Heart left ventricle (tissue), 16 donors: ENCODE measurements at places on chromosomes 3 and 15. TPM values are rescaled to one million over a fixed set of nuclear protein-coding genes. Genes with fewer than 3 reads are reported as not detected.

Gene RARB
- 13.3 TPM for total RNA-seq

Gene HTR3E
- not detected for total RNA-seq

Gene GOLGA8G
- not detected for total RNA-seq

Gene COL8A1
- total RNA-seq = 26.0 TPM

Gene HGD
- total RNA-seq = 0.56 TPM

- DNase-seq = no peak
Measured at GRCh38 chr3:46479696-46480095, 15.0 kb upstream of the LTF start.

DNA sequence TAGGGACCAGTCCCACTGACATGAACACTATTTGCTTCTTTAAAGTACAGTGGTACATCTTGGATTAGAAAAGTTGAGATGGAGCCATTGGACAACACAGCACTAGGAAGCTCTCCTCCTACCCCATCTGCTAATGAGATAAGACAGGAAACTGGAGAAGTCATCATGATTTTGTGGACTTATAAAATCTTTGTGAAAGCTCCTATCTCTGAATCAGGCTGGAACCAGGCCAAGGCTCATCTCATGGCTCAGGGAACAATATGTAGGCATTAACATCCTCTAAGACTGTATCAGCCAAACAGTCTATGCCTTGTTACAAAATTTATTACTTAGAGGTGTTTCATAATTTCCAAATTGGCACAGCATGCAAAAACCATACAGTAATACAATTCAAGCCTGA is 84.1 kb downstream of the BOC start:
- no peak for DNase-seq

- no peak for DNase-seq
Measured at GRCh38 chr15:67746450-67746849, 78.9 kb upstream of the SKOR1 start.

- peak; percentile 64 for DNase-seq
Measured at GRCh38 chr15:40343512-40343911, 2.8 kb upstream of the CCDC9B start.

DNA sequence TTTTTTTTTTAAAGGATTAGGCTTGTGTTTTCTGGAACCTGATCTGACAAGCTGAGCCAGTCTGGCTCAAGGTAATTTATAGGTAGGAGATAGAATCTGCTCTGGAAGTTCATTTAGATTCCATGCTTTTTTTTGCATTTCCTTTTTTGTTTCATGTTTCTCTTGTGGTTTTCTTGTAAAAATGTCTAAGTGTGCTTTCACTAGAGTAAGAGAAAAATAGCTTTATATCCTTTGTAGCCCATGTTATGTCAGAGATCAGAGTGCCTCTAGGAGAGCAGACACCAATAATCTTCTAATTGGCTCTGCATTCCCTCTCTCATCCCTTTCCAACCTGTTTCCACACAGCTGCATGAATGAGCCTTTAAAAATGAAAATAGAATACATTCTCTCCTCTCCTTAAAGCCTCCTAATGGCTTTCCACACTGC is 389.8 kb upstream of the KCNMB2 start:
- DNase-seq = no peak

GRCh38 chr3:50218448-50218847 is 13.4 kb downstream of the SLC38A3 start:
- no peak for DNase-seq

DNA sequence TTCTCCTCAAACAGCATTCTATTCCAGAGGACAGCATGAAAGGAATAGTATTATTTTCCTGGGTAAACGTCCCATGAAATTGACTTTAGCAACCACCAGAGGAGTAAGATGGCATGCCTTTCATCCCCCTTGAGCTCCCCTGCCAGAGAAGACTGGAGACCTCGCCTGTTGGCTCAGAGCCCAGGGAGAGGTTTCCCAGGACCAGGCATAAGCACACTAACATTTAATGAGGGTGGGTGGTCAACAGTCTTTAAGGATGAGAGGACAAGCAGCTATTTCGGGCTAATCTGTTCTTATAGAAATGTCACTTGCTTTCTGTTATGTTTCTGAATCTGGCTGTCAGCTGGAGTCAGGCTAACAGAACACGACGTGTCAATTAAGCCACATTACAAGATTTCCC is 390.5 kb downstream of the GABRG3 start:
- no peak for DNase-seq

DNA sequence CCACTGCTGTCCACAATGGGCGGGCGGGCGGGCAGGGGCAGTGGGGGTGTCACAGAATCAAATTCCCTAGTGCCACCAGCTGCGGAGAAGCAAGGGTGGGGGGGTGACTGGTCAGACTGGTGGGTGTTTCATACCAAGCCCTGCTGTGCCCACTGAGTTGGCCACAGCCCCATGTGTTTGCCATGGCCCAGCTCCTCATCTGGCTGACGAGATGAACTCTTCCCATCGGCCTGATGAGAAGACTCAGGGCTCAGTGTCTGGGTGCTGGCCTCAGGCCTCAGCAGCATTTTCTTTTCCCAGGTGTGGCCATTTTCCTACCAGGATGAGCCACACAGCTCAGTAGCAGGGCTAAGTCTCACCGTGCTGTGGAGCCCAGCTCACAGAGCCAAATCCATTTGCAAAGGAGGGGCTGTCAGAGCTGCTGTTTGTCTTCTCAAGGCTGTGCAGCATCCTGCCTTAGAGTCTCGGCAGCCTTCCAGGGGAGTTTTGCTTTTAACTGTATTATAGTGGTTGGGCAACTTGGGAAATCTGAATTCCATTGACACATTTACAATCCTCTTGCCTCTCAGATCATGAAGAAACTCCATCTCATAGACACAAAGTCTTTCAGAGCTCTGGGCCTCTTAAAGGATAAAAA is 176.8 kb downstream of the ABHD5 start:
- no peak for DNase-seq

DNA sequence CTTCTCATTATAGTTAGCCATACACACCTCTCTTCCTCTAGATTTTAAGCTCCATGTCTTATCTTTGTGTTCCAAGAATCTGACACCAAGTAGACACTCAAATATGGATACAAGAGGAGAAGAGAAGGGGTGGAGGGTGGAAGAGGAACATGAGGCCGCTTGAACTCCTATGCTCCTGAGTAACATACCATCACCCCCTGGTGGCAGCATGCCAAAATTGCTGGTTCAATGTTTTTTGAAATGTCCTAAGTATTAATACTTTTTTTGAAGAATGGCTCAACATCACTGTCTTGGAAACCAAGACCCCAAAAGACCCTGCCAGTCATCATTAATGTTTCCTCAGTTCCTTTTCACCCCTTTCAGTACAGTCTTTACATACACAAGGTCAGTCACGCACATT is 71.8 kb upstream of the HACD2 start:
- DNase-seq = no peak

DNA sequence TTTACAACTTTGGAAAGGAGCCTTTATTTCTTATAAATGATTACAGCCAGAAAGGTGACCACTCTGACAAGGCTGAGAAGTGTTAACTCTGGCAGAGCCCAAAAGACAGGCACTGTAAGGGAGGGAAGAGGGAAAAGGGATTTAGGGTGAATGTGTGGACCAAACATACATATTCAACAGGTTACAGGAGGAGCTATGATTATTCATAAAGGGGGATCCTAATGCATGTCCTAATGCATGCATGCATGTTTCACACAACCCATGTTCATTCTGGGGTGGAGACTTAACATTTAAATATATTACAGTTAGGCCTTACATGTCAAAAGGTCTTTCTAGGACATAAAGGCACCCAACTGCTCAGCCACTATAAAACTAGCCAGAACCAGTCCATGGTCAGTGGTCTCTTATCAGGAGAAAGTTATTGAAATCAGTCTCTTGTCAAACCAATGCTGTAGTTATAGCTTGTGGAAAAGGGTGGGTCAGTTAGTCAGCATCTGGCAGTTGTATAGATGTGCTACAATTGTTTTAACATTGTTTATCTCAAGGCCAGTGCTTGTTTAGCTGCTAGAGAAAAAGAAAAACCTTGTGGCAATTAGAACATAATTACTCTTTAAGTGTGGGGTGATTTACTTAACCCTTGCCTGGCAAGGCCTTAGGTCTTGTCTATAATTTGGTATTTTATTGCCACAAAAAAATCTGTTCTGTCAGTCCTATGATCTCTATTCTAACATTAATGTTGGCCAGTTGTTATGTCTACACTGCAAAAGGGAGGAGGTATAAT is 77.5 kb downstream of the RAD18 start:
- no peak for DNase-seq

DNA sequence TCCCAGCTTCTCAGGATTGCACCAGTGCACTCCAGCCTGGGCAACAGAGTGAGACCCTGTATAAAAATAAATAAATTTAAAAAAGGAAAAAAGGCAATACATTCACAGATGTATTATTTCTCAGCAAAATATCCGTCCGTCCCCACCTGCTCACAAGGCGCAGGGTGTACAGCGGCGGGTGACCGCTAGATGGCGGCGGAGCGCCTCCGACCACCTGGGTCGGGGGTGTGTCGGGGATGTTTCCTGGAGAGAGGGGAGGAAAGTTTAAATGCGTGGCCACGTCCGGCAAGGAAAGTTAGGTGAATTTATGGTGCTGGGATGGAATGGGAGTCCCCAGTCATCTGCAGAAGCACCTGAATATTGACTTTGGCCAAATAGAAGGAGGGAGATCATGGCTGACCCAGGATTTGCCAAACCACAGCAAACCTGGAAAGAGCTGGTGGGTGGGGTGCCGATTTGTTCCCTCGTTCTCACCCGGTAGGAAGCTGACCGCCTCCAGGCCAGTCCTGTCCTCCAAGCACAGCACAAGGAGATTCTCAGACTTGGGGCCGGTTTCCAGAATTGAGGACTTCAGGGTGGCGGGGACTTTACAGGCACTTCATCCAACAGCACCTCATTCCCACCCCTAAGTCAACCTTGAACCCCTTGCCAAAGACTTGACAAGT is 88.3 kb downstream of the TMEM266 start:
- DNase-seq = peak; percentile 45

DNA sequence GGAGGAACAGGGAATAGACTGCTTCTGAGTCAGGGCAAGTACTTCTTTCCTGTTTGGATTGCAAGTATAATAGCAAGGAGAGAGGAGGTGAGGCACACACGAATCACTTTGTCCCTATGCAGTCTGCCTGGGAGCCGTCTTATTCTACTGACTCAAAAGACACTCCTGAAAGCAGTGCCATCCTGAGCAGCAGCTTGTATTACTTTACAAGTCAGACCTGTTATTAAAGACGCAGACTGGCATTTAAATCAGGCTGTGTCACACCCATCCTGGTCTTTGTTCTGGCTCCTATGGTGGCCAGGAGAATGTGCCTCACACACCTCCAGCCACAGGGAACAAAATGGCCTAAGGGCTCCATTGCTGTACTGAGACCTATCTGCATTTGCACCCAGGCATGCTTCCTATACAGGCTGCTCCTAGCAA is 17.9 kb upstream of the SQOR start:
- DNase-seq = no peak

- DNase-seq = no peak
Measured at GRCh38 chr3:111472556-111472955, 69.4 kb upstream of the CD96 start.

DNA sequence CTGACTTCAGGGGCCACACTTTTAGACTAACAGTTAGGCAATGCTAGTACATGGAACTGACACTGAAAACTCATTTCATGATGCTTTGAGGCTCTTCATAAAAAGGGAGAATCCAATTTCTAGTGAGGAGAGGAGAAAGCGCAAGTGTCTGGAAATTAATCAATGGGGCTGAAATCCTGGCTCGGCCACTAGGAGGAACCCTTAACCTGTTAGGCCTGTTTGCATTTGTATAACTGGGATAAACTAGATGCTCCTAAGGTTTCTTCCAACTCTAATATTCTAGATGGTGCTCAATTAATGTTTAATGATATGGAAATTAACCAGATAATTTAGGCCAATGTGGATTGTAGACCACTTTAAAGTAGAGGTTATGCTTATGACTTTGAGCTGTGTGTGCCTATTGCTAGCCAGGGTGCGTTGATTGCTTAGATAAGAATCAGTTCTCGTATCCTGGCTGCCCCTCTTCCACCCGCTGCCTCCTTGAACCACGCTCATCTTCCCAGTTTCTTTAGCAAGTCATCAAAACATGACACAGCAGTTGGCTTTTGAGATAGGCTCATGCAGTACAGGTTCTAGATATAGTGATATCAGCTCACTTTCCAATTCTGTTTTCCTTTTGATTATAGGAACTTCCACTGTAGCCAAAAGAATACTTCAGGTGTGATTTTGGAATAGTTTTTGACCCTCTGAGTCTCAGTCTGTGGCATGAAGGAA is 16.8 kb upstream of the CRBN start:
- no peak for DNase-seq

DNA sequence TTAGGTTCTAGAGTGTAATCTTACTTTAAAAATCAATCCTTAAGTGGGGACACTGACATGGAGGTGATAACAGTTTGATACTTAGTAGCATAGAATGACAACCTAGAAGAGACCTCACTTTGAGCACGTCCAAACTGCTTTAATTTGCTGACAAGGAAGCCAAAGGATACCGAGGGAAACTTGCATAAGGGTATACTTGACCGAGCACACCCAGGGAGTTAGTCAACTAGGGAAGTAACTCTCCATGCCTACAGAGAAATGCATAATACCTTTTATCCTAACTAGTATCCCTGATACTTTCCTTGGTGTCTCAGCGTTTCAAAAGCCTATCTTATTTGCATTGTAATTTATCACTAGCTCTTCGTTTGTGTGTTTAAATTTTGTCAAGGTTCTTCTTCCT is 5.5 kb upstream of the TPRG1 start:
- DNase-seq = no peak

DNA sequence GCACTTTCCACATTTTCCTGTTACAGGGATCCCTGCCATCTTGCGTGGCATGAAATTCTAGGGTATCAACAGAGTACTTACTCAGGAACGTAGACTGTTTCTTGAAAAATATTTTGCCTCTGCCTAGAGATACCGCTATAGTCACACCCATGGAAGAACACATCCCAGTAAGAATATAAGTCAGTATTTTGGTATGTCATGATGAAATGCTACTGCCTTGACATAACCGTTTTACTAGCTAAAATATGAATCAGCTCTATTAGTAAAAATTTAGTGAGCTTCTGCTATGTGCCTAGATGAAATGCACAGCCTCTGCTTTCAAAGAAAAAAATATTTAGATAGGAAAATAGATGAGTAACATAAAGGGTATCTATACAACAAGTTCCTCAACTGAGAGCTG is 276.4 kb downstream of the TBC1D5 start:
- DNase-seq = no peak

DNA sequence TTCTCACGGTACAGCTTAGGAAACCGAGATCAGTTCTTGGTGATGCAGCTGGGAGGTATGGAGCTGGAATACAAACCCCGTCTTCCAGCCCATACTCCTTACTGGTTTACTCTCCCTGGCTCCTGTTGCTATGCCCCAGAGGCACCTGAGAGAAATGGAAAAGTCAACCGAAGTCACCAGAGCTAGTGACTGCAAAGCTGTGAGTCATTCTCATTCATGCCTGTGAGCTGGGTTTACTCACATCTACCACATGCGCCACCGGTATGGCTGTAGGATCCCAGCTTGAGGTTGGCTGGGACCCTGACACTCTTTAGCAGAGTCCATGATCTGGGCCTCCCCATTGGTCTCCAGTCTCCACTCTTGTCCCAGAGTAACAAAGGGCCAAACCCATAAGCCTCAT is 111.5 kb upstream of the ETV5 start:
- DNase-seq = no peak

- DNase-seq = no peak
Measured at GRCh38 chr15:97984157-97984556, 23.7 kb downstream of the ARRDC4 start.
